ENCODE measurements at places on chromosomes 13 and 19. TPM values are rescaled to one million over a fixed set of nuclear protein-coding genes. Genes with fewer than 3 reads are reported as not detected.
A peak's percentile ranks its signal among the peaks of the same experiment; 100 is the strongest.

PRODH2 gene
- 9.0 TPM for total RNA-seq

FFAR3 gene
- not detected for total RNA-seq

PLEKHF1 gene
- 11.7 TPM for total RNA-seq

C1QTNF9 gene
- total RNA-seq: 0.25 TPM

DNA sequence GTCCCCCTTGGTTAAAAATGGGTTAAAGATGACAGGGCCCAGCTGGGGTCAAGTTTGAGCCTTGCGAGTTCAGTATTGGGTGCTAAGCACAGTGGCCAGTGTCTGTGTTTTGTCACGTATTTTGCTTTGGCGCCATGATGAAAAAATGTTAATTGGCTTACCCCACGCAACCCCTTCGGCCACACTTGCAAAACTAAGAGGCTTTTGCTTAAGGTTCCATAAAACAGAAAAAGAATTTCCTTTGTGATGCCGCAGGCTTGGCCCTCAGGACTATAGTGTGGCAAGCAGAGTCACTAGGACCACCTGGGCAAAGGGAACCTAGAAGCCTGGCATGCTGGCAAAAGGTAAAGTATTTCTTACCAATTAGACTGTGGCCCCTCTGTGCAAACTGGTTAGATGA lies 20.7 kb downstream of the DPRX start:
- H3K36me3 ChIP-seq: no peaks in the 10 kb centered on the region
- H3K4me3 ChIP-seq: no peak overlapping the region
- DNase-seq: no peak
- H3K4me1 ChIP-seq: no peaks in the 10 kb centered on the region

- H3K27me3 ChIP-seq: no peaks in the 10 kb centered on the region
- H3K36me3 ChIP-seq: no peaks in the 10 kb centered on the region
- H3K27ac ChIP-seq: peak overlapping the region; percentile 74
- H3K4me3 ChIP-seq: peak overlapping the region; percentile 82
- H3K4me1 ChIP-seq: no peaks in the 10 kb centered on the region
Measured at GRCh38 chr19:1489463-1490310, 463 bp downstream of the PCSK4 start.

DNA sequence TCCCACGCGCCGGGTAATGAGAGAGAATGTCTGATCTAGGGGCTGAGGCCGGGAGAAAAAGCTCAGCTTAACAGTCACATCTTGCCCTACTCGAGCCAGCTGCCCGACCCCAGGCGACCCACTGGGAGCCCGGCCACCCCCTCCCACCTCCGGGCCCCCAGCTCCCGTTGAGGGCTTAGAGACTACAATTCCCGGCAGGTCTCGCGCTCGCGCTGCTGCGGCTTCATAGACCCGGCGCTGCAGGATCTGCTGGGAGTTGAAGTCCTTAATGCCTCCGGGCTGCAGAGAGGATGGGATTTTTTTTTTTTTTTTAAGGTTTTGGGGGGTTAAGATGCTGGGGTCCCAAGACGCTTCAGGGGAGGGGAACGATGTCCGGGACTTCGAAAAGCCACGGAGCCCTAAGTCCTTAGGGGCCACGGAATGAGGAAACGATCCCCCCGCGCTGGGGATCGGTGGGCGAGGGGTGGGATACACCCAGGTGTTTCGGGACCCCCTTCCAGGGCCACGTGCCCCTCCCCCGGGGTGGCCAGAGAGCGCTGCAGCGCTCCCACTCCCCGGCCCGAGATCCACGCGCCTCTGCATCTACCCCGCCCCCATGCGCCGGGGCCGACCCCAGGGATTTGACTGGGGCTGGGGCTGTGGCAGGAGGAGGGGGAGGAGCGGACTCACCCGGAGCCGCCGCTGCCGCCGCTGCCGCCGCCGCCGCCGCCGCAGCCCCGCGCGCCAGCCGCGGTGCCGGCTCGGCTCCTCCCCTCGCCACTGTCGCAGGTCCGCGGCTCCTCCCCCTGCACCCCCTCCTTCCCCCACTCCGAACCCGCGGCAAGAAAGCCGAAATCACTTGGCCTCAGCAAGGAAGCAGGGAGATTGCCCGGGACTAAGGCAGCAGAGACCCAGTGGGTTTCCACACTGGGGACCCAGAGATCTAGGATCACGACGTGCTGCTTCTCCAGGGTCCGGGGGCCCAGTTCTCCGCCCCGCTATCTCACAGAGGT lies at the start of gene SYT3:
Gene SYT3, minus strand, starts transcription at position 761 of the 992 bp plus-strand sequence. CDS start 2,470 bp downstream, outside the sequence.
- no peaks in the 10 kb centered on the region for H3K4me1 ChIP-seq
- no peaks in the 10 kb centered on the region for H3K36me3 ChIP-seq
- no peak within 1 kb of the TSS for H3K27ac ChIP-seq
- H3K4me3 ChIP-seq: peak within 1 kb of the TSS; percentile 37

GRCh38 chr13:62544928-62545327 lies 1129.3 kb upstream of the PCDH20 start:
- no peak overlapping the region for H3K4me3 ChIP-seq
- no peak overlapping the region for H3K27ac ChIP-seq
- H3K27me3 ChIP-seq: no peaks in the 10 kb centered on the region
- no peaks in the 10 kb centered on the region for H3K4me1 ChIP-seq
- no peak for DNase-seq

- peaks cover 2% of the 10 kb centered on the region for H3K36me3 ChIP-seq
- peak within 1 kb of the TSS; percentile 99 for H3K4me3 ChIP-seq
- H3K27ac ChIP-seq: peak within 1 kb of the TSS; percentile 51
- no peaks in the 10 kb centered on the region for H3K4me1 ChIP-seq
- no peaks in the 10 kb centered on the region for H3K27me3 ChIP-seq
Measured at GRCh38 chr19:44141191-44142058, at the start of gene ZNF234. Gene ZNF234, plus strand, starts transcription at chr19:44141554. Its CDS starts 3,079 bp downstream, at chr19:44144633.

GRCh38 chr13:49740870-49741269 lies 49.6 kb upstream of the EBPL start:
- H3K4me3 ChIP-seq: no peak overlapping the region
- no peaks in the 10 kb centered on the region for H3K27me3 ChIP-seq
- H3K36me3 ChIP-seq: peaks cover 4% of the 10 kb centered on the region
- no peak overlapping the region for H3K27ac ChIP-seq
- no peaks in the 10 kb centered on the region for H3K4me1 ChIP-seq

GRCh38 chr19:31356587-31357314 lies 7.5 kb upstream of the TSHZ3 start:
- H3K4me3 ChIP-seq: no peak overlapping the region
- peaks cover 2% of the 10 kb centered on the region for H3K4me1 ChIP-seq
- no peak overlapping the region for H3K27ac ChIP-seq
- peaks cover 61% of the 10 kb centered on the region for H3K27me3 ChIP-seq

- H3K27me3 ChIP-seq: no peaks in the 10 kb centered on the region
- H3K4me1 ChIP-seq: no peaks in the 10 kb centered on the region
- DNase-seq: no peak
- H3K27ac ChIP-seq: peak overlapping the region; percentile 89
- peak overlapping the region; percentile 55 for H3K4me3 ChIP-seq
Measured at GRCh38 chr19:49150944-49151243, 4.3 kb downstream of the HRC start.

DNA sequence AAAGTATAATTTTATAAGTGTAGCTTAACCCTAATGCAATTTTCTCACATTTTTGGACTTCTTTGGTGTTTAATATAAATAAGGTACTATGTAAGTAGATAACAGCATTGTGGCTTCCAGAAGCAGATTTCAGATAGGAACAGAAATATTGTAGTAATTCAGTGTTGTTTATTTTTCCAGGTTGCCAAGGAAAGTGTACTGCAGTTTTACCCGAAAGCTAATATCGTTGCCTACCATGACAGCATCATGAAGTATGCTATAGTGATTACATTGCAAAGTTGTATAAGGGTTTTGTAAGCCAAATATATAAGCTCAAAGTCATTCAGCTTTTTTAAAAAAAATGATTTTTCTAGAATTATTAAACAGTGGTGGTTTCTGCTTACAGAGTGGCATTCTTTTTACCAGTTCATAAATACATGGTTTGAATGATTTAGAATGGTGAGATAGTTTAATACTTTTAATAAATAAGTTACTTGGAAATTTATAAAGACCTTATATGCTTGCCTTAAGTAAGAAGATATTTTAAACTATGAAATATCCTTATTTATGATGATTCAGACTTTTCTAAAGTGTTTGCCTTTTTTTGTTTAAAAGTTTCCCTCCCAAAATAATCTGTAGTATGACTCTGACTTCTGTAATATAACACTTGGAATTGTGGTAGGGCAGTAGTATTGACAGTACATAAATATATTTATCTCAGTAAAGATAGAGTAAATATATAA lies 3.7 kb downstream of the UBA2 start:
- H3K27me3 ChIP-seq: no peaks in the 10 kb centered on the region
- DNase-seq: no peak
- peaks cover 4% of the 10 kb centered on the region for H3K36me3 ChIP-seq
- no peak overlapping the region for H3K27ac ChIP-seq
- H3K4me3 ChIP-seq: no peak overlapping the region
- H3K4me1 ChIP-seq: peaks cover 2% of the 10 kb centered on the region

GRCh38 chr19:38034492-38034860 lies 127.5 kb downstream of the SIPA1L3 start:
- no peaks in the 10 kb centered on the region for H3K27me3 ChIP-seq
- H3K4me1 ChIP-seq: peaks cover 13% of the 10 kb centered on the region
- no peak overlapping the region for H3K4me3 ChIP-seq
- H3K36me3 ChIP-seq: no peaks in the 10 kb centered on the region

- no peaks in the 10 kb centered on the region for H3K4me1 ChIP-seq
- H3K4me3 ChIP-seq: no peak overlapping the region
- H3K27me3 ChIP-seq: no peaks in the 10 kb centered on the region
- H3K27ac ChIP-seq: no peak overlapping the region
Measured at GRCh38 chr19:15035795-15036311, 13.4 kb upstream of the CASP14 start.

DNA sequence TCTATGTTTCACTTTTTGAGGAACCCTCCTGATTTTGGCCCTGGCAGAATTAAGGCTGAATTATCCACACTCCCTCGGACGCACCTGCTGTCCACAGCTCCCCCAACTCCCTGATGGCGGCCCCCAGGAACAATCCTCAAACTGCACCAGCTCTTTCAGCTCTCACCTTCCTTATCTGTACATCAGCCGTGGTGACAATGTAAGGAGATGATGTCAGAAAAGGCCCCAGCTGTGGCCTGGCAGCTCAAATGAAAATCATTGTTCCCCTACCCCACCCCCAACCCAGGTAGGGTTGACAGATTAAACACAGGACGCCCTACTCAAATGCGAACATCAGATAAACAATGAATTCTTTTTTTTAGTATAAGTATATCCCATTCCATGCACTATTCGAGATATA lies 35.0 kb upstream of the KLF2 start:
- H3K4me3 ChIP-seq: no peak overlapping the region
- H3K4me1 ChIP-seq: peaks cover 6% of the 10 kb centered on the region

DNA sequence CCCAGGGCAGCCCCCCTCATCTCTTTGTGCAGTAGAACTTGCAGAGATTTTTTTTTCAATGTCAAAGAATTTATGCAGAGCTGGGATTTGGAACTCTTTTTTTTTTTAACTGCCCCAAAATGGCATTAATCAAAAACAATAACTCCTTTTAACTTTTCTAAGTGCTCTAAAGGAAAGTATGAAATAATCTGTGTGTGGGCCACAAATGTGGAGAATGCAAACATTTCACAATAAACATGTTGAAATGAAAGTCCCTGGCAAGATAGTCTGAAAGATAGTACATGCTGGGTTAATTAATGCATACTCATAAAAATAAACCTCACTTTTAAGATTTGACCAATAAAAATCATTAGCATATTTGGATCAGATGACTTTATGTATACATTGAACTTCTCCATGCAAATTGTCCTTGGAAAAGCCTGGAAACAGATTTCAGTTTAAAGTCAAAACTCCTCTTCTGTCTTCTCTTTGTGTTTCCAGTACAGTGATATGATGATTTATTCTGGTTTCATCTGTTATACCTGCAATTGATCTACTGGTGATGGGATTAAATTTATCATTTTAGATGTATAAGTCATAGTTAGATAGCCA lies 30.5 kb upstream of the ZNF536 start:
- no peaks in the 10 kb centered on the region for H3K27me3 ChIP-seq
- H3K27ac ChIP-seq: no peak overlapping the region
- H3K36me3 ChIP-seq: no peaks in the 10 kb centered on the region
- no peaks in the 10 kb centered on the region for H3K4me1 ChIP-seq
- H3K4me3 ChIP-seq: no peak overlapping the region

Data from kidney (tissue), 22 donors.